ENCODE measurements at places on chromosomes 2 and 18. TPM values are rescaled to one million over a fixed set of nuclear protein-coding genes. Genes with fewer than 3 reads are reported as not detected.

TOGARAM2 gene
- total RNA-seq = 0.70 TPM

DNA sequence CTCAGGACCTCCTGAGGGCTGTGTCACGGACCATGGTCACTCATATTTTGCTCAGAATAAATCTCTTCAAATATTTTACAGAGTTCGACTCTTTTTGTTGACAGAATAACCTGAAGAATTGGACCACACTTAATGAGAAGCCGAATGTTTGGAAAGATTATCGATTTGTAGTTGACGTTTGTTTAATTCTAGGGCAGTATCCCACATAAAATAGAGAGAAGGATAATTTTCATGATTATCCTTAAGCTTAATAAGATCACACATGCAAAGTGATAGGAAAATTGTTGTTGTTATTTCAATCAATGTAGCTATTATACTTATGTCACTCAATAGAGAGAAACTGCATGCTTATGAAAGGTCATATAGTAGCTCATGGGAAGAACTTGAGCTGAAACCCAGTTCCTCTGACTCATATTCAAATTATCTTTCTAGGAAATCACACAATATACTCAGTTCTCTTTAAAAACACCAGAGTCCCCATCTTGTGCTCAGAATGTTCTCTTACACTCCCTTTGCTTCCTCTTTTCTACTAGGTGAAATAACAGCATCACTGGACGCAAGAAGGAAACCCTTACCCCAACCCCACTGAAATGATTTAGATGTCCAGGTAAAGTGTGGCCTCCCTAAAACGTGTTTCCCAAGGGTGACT lies 982.1 kb downstream of the TSN start:
- DNase-seq = no peak

DNA sequence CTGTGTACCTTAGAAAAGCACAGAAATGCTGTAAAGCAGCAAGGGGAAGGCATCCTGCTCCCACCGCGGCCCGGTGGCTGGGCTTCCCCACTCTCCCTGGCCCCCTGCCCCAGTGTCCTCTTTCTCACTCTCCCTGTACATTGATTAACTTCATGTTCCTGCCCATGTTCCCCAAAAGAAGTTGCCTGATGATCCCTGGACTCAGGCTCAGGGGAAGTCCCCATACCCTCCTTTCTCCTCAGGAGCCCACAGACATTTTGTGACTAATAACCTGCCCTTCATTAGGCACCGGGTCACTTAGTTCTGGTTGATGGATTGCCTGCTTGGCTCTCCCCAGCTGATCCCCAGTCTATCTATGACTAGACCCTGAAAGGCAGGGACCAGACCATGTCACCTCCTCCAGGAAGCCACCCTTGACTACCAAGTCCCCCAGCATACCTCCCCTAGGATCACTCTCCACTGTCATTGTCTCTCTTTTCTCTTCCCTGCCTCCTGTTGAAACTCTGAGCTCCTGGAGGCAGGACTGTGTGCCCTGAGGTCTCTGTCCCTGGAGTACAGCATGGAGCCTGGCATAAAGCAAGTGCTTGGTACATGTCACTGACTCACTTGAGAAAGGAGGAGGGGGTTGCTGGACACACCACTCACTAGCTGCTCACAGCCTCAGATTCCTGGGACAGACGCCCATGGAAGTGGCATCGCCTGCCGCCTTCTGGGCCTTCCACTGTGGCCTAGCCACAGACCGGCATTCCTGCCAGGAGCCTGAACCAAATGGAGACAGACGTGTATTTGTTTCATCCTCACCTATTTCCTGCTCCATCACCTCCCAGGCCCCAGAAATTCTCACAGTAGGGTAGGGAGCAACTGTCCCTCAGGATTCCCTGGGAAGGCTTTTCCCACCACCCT lies 13.5 kb downstream of the MALL start:
- no peak for DNase-seq

WNT10A gene
- total RNA-seq = 14.3 TPM

MAP2 gene
- 42.0 TPM for total RNA-seq

ALKAL2 gene
- total RNA-seq = 11.0 TPM

C2orf72 gene
- 7.1 TPM for total RNA-seq

CTNNA2 gene
- total RNA-seq = not detected

DNA sequence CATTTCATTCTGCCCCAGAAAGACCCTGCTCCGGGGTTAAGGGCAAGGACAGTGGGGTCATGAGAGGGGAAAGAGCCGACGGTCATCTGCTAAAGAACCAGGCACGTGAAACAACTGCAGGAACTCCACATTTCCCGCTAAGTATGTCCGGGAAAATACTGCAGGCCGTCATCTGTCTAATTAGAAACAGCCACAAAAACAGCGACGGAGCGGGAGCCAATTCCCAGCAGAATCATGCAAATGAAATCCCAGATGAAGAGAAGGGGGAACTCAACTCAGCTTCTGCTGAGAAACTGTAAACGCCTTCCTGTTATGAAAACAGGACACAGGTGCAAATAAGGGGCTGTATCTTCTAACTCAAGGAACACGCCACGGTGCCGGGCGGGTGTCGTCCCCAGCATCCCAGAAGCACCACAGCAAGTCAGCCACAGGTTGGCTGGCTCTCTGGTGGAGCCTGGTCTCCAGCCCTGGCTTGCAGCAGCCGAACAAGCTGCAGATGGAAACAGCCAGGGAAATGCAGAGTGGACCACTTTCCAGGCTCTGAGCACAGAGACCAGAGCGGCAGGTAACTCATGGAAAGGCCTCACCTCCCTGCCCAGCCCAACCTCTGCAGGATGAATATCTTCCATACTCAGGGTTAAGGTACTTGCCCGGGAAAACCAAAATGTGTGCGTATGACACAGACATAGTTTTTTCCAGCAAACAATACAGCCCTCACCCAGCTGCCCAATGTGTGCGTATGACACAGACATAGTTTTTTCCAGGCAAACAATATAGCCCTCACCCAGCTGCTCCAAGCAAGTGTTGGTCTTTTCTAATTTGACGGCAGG lies 28.9 kb downstream of the PXDN start:
- no peak for DNase-seq
